Osteoblast (primary cell): ENCODE measurements at places on chromosomes 16 and 17. TPM values are rescaled to one million over a fixed set of nuclear protein-coding genes. Genes with fewer than 3 reads are reported as not detected.

- DNase-seq, result peak; percentile 93
- no peaks in the 10 kb centered on the region for H3K27me3 ChIP-seq
- H3K4me1 ChIP-seq, result peaks cover 21% of the 10 kb centered on the region
- no peaks in the 10 kb centered on the region for H3K36me3 ChIP-seq
- H3K27ac ChIP-seq, result peak overlapping the region; percentile 51
Measured at GRCh38 chr16:88790312-88791211, 5.5 kb upstream of the PIEZO1 start.

GRCh38 chr17:8266648-8267479 is 17.8 kb downstream of the PFAS start:
- H3K4me3 ChIP-seq, result no peak overlapping the region
- H3K36me3 ChIP-seq, result peaks cover 43% of the 10 kb centered on the region
- no peak overlapping the region for H3K27ac ChIP-seq

Gene PIGW
- 8.3 and 9.0 TPM in 2 replicates for total RNA-seq

Gene SPEM1
- not detected in 2 replicates for total RNA-seq

- DNase-seq, result no peak
- H3K27ac ChIP-seq, result no peak overlapping the region
- no peaks in the 10 kb centered on the region for H3K4me1 ChIP-seq
- H3K27me3 ChIP-seq, result no peaks in the 10 kb centered on the region
- no peak overlapping the region for H3K4me3 ChIP-seq
- H3K36me3 ChIP-seq, result no peaks in the 10 kb centered on the region
Measured at GRCh38 chr17:68178831-68179230, 69.0 kb upstream of the AMZ2 start.

Gene NTN1
- total RNA-seq, result 0.29 and 0.36 TPM in 2 replicates
